ENCODE measurements at places on chromosomes 1 and 21.

DNA sequence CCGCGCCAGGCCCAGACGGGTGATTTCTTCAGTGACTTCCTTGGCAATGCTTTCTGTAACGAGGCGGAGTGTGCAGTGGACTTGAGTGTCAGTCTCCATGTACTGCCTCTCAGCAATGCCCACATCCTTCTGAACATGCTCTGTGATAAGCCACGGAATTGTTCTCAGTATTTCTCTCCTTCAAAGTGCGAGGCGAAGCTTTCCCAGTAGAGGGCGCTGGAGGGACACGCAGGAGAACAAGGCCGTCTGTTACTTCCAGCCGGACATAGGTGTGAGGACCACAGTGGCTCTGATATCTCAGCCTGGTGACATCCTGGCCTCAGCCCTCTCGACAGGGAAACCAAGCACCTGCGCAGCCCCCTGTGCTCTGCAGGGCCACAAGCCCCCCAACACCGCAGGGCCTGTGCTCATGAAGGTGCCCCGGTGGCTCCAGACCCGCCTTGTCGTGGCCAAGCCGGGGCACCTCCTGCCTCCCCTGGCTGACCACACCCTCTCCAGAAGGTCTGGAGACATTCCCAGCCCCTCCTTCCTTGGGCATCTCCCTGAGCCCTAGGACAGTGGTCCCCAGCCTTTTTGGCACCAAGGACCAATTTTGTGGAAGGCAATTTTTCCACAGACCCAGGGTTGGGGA lies 46.1 kb upstream of the BACE2 start:
- DNase-seq = peak; percentile 89

- DNase-seq = no peak
These were observed 50.7 kb upstream of the VTCN1 start for GRCh38 chr1:117261424-117261785.

GRCh38 chr1:62232871-62233278 lies 38.2 kb downstream of the L1TD1 start:
- DNase-seq = no peak

- DNase-seq = no peak
These were observed 107.0 kb downstream of the MRPS6 start for GRCh38 chr21:34180407-34180806.

- DNase-seq = no peak
These were observed 53.6 kb downstream of the CAPN8 start for GRCh38 chr1:223611936-223612335.

GRCh38 chr1:206463137-206463536 lies 7.1 kb upstream of the IKBKE start:
- peak; percentile 39 for DNase-seq

DNA sequence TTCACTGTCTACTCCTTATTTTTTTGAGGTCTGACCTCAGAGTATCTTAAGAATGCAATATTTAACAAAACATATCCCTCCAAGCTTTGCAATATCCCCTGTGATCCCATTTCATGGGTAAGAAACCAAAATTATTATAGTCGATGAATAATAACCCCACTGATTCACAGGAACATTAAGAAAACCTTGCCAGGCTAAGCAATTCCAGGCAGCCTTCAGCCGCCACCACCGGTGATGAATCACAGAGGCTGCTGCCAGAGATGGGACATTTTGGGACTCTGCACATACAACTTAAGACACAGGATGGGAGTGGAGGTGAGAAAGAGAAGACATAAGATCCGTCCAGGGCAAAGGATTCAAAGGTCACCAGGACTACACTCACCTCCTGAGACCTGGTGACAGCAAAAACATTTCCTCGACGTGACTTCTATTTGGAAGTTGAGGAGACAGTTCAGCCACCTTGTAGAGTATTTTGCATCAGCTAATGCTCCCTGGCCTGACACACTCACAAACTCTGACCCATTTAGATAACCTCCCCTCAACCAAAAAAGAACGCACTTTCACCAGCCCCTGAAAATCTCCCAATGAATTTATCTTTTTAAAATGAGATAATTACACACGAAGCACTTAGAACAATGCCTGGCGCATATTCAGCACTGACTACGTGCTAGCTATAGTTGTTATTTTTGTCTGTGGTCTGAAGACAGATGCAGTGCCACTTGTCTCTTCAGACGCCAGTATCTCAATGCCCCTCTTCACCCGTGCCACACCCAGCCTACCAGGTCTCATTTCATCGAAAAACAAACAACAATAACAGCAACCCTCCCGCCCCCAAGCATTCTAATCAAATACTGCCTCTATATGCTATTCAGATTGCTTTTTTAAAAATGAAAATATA lies 17.8 kb upstream of the OVAAL start:
- no peak for DNase-seq

GRCh38 chr1:24151175-24151533 lies 8.2 kb upstream of the IL22RA1 start:
- DNase-seq = peak; percentile 89

DNA sequence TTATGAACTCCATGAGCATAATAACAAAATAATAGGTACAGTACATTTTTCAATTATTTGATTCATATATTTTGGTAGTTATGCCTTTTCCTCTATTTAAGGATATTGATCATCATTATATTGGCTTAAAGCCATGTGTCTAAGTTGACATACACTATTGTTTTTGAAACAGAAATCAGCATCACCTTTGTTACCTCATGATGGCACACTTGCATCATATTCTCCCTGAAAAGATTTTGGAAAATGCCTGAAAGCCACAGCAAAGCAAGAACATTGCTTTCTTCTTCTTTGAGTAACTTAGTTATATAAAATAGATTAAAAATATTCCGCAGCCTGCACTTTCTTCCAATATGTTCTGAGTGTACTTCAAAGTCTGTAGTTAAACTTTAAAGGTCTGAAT lies 33.3 kb downstream of the TMPRSS15 start:
- DNase-seq = no peak

DNA sequence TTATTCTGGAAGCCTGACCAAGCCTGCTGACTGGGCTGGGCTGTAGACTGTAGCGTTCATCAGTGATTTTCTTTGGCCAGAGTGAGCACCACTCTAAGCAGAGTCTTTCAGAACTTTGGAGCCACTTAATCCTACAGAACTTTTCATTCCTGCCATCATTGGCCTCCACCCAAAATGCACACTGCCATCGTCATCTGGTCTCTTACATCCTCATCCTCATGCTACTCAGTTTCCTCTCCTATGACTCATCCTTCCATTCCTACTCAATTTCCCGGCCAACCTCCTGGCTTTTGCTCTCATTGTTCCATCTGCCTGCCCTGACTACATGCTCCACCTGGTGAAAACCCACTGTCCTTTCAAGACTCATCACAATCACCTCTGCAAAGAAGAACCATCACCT lies 233.8 kb upstream of the USP25 start:
- no peak for DNase-seq

DNA sequence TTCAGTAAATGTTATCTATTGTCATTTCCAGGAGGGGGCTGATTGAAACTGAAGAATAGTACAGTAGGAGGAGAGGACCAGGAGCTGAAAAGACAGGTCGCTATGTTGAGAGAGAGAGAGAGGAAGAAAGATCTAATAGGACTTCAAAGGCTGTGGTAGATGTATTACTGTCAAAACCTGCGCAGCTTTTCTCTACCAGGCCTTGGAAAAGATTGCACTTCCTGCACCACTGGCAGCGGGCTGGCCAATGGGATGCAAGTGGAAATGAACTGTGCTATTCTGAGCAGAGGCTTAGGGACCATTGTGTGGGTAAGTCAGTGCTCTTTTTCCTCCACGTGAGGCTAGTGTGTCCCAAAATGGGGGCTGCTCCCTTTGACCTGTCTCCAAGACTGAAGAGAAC lies 47.1 kb downstream of the MDM4 start:
- no peak for DNase-seq

DNA sequence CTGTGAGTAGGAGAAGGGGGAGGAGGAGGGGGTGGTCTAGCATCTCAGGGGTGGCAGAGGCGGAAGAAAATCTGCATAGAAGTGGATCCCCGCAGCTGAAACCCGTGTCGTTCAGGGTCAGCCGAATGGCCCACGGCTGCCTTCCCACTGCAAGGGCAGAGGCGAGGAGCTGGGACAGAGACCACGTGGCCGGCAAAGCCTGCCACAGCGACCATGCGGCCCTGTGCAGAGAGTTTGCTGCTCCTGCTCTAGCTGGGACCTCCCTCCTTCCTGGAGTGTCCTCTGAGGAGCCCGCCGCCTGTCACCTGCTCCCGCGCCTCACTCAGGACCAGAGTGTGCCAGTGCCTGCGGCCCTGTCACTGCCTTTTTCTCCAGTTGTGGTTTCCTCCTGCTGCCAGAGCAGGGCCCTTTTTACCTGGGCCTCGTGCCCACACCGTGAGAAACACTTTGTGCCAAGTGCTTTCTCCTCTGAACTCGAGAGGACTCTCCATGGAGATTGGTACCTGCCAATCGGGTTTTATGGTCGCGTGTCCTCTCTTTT lies 5.4 kb upstream of the TRPM2 start:
- no peak for DNase-seq

DNA sequence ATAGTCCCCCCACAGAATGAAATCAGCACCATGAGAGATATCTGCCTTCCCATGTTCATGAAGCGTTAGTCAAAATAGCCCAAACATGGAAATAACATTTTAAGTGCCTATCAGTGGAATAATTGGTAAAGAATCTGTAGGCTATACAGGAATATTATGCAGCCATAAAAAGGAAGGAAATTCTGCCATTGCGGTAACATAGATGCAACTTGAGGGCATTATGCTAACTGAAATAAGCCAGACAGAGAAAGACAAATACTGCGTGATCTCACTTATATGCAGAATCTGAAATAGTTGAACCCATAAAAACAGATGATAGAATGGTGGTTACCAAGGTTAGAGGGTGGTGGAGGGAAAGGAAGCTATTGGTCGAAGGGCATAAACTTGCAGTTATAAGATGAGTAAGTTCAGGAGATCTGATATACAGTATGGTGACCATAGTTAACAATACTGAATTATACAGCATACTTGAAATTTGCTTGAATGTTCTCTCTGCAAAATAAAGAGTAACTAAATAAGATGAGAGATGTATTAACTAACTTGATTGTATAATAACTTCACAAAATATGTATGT lies 699 bp upstream of the IL23R start:
- DNase-seq = no peak

DNA sequence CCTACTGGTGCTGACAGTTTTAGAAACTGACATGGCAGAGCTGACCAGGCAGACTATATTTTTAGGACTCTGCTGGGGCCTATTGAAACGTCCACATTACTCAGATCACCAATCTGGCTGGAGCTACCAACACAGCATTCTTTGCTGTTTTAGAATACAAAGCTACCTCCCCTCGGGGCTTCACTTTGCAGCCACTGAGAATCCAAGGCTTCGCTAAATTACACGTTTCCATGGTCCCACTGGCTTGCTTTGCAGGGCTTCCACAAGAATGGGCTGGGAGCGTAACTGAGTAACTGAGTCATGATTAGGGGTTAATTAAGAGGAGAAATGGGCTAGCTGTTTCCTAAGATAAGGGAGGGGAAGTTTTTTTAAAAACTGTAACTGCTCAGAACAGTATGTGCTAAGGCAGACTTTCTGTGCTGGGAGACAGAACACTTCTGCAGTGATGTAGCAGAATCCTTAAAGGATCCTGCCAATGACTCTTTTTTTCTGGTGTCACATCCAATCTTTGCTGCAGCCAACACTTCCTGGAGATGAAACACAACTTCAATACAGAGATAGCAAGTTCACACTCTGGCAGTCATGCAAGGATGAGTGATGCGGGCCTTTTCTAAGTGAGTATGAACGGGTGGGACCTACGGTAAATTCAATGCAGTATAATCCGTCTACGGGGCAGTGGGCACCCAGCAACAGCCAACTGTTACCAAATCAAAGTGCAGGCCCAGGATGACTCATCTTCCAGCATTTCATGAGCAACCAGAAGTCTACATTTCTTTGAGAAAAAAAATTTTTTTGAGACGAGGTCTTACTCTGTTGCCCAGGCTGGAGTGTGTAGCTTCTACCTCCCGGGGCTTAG lies 21.5 kb downstream of the NDUFS5 start:
- no peak for DNase-seq

Data from MM.1S (cell line).